ENCODE measurements at places on chromosomes 12 and 14.

GRCh38 chr14:59918824-59919569 is 947 bp upstream of the LRRC9 start:
- DNase-seq = no peak

DNA sequence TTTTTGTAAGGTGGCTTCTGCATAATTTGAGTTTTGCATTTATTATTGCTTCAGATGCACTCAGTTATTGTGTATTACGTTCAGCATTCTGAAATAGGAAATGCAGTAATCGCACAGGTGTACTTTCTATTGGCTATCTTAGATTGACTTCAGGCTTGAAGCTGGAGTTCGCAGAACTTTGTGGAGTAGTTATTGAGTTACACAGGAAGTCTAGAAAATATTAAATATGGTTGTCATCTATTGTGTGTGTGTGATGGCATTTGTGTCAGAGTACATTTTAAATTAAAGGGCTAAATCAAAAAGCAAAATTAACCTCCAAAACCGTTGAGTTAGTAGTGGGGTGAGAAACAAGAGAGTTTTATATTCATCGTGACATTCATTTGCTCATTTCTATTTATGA is 2.7 kb downstream of the ARID2 start:
- DNase-seq = no peak

DNA sequence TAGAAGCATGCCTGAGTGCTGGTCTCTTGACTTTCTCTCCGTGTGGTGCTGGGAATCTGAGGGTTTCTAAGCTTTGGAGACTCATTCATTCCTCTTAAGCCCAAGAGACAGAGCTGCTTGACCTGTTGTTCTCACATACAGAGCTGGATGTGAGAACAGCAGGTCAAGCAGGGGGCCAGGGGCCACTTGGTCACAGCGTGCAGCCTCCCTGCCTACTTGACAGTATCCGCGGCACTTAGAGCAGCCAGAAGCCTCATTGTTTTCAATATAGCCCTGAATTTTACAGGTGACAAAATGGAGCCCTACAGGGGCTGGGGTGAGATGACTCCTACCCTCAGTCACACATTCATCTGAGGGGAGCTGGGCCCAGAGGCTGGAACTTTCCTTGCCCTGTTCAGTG is 88.9 kb downstream of the ESRRB start:
- no peak for DNase-seq

GRCh38 chr12:50185970-50186663 is 18.9 kb upstream of the CERS5 start:
- no peak for DNase-seq

DNA sequence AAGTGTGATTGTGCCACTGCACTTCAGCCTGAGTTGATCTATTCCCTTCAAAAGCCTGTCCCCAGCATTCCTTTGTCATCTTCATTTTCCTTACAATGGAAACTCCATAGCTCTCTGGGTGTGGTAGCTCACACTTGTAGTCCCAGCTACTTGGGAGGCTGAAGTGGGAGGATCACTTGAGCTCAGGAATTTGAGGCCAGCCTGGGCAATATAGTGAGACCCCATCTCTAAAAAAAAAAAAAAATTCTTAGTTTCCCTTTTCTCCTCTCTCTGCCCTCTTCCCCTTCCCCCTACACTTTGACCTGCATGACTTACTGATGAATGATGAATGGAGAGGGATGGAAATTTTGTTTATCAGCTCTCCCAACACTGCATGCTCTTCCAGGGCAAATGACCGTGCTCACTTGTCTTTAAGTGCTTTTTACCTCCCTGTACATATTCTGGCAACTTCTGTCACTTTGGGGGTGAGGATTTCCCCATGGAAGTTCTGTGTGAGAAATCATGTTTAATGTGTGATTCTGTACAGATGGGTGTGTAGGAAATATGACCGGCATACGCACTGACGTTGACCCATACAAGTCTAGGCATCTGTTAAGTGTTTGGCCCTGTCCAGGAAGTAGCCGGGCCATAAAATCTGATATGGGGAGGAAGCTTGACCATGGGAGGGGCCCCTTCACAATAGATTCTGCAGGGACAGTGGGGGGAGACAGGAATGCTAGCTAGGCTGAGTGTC is 65.4 kb downstream of the ZFP36L1 start:
- DNase-seq = no peak

DNA sequence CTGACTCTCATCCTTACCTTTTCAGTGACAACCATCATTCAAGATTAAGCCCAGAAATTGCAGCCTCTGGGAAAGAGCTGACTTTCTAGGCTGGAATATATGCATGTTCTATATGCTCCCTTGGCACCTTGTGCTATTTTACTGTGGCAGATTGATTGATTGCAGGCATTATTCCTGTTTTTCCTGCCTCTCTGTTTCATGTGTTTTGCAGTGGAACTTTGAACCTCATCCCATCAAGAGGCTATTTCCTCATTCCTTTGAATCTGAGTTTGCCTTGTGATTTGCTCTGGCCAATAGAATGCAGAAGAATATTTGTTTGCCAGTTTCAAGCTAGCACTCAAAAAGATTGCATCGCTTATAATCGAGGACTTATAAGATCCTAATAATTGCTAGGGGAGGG is 174.8 kb upstream of the DCN start:
- DNase-seq = no peak

- no peak for DNase-seq
Observed at GRCh38 chr14:59069163-59069854, 119.2 kb upstream of the DAAM1 start.

- DNase-seq = no peak
Observed at GRCh38 chr12:127162902-127163301, 1104.1 kb upstream of the TMEM132C start.

- no peak for DNase-seq
Observed at GRCh38 chr12:62813031-62813829, 121.7 kb downstream of the PPM1H start.

GRCh38 chr12:95336387-95337067 is 118.9 kb downstream of the VEZT start:
- no peak for DNase-seq

GRCh38 chr14:56310643-56311042 is 192.4 kb downstream of the PELI2 start:
- DNase-seq = no peak

GRCh38 chr14:58547649-58548048 is 90.1 kb upstream of the DACT1 start:
- no peak for DNase-seq

- no peak for DNase-seq
Observed at GRCh38 chr12:3553221-3553620, 62.2 kb downstream of the PRMT8 start.

DNA sequence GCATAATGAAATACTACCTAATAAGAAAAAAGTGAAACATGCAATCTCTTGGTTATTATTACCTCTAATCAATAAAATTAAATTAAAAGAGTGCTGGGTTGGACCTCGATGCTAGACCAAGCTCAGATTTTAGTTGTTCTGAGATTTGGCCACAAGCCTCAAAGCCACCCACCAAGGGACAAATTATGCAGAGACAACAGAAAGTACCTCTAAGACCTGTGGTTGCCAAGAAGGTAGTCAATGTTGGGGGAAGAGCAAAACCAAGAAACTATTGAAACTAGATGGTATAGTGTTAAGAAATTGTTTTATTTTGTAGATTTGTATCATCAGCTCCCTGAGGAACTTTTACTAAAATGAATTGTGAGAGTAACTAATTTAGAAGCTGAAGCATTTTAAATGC is 43.8 kb upstream of the ARID2 start:
- DNase-seq = no peak

DNA sequence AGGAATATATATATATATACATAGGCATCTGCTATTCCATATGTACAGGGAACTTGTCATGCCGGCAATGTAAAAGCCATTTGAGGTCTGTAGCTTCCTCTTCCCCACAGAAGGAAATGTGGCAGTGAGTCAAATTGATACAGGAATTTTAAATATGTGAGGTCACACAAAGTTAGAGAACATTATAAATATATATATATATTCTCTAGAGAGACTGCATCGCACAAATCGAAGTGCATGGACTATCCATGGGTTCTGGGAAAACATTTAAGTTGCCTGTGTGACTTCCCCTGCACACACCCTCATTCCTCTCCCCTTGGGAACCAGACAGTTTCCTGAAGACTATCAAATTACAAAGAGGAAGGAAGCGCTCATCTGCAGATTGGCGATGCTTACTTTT is 100.9 kb upstream of the CCDC91 start:
- DNase-seq = no peak

- no peak for DNase-seq
Observed at GRCh38 chr12:52975204-52975603, 26.3 kb downstream of the KRT18 start.

- no peak for DNase-seq
Observed at GRCh38 chr12:132264086-132265010, 65.0 kb downstream of the GALNT9 start.
